ENCODE measurements at places on chromosomes 5 and 9.

DNA sequence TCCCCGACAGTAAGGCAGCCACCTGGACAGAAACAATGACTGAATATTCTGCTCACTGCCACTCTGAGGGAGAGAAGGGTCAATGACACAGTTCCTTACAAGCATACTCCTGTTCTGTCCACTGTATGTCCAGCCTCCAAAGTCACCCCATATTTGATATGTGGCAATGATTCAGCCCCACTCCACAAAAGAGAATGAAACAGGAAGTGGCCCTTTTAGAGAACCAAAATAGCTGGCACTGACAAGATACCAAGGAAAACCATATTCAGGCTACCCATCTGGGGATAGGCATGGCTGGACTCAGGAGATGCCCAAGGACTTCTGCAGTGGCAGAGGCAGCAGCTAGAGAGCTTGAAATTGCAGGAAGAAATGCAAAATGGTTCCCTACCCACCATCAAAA is 12.8 kb upstream of the GFRA3 start:
- no peak for DNase-seq

DNA sequence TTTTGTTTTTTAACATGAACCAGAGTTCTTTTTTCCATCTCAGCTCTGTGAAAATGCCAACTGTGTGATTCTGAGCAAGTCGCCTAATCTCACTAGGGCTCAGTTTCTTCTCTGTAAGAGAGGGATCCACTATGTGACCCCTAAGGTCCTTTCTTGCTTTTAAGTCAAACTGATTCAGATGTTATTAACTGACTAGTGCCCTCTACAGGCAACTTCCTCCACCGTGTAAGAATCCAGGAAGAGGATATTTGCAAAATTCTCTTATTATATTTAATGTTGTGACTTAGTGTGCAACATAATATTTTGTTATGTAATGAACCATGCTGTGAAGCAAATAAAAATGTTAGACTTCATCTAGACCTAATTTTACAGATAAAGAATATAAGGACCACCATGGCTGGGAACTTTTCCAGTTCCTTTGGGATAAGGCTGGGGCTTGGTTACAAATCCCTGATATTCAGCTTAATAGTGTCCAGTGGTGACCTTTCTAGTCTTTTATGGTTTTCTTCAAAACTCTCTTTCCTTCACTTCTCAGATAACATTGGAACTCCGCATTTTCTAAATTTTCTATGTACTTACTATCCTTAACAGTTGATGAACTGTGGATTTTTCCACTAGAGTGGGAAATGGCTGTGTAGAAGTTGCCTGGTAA is 244.7 kb downstream of the PIK3R1 start:
- peak; percentile 88 for DNase-seq

- DNase-seq, result peak; percentile 67
Measured at GRCh38 chr5:116002116-116002906, 30.0 kb upstream of the ARL14EPL start.

GRCh38 chr9:98887918-98888510 is 55.7 kb upstream of the COL15A1 start:
- DNase-seq, result no peak

DNA sequence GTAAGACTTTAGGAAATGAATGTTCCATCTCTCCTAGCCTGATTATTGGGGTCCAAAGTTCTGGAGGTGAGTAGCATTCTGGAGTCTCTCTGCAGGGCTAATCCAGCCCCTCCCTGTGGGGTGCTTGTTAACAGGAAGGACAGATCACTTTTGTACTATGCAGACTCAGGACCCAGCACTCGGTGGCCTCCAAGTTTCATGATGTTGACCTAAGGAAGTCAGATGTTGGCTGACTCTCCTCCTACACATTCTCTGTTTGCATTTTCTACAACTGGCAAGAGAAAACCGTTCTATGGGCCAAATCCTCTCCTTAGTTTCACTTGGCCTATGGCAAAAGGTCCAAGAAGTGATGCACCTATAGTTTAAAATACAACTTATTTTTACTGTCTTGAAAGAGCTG is 5.5 kb upstream of the PDE8B start:
- DNase-seq, result peak; percentile 33

GRCh38 chr5:9441610-9442009 is 104.3 kb downstream of the SEMA5A start:
- DNase-seq, result no peak

DNA sequence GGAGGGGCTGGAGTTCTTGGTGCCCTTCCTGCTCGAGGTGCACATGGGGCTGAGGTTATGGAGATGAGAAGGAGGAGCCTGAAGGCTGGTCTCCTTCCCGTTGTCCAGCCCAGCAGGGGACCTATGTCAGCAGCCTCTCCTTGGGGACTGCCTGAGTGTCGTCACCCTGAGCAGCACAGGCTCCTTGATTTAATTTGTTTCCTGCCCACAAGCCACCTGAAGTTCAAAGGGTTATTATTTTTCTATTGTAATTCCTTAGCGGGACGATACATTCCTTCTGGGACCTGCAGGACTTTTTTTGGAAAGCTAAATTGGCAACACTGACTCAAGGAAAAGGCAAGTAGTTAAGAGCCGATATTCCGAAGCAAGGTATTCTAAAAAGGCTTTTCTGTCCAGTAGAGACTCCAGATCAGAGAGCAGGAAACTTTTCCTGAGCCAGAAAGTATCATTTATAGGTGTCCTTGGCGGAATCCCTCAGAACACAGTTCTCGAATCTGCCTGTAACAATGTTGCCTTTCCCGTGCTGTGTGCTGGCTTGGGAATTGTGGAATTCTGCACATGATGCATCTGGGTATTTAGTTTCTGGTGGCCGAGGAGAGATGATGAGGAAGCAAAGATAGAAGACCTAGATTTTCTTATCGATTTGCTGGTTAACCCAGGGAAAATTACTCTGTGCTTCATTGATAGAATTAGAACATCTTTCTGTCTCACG is 55.4 kb downstream of the ARHGAP26 start:
- no peak for DNase-seq

DNA sequence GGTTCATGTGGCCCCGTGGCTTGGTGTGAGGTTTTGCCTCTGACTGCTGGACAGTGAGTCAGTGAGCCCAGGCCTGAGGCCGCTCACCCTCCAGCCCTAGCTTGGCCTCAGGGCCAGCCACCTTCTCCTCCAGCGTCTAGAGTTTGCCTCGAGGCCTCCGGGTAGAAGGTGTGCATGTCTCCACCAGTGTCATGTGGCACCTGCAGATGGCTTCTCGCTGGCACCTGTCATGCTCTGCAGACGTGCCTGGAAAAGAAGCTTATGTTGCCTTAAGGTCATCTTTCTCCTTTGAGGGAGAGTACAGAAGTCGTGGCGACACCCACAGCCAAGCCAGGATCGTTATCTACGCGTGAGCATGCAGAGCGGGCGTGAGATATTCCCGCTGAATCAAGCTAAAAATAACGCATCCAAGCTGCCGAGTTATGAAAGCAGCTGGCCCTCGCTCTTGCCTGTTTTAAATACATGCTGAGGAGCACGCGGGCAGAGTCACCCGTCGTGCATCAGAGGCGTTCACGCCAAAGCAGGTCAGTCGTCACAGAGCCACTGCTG is 79.7 kb upstream of the FCN2 start:
- DNase-seq, result no peak

GRCh38 chr9:117720555-117720954 is 16.4 kb downstream of the TLR4 start:
- DNase-seq, result peak; percentile 44

DNA sequence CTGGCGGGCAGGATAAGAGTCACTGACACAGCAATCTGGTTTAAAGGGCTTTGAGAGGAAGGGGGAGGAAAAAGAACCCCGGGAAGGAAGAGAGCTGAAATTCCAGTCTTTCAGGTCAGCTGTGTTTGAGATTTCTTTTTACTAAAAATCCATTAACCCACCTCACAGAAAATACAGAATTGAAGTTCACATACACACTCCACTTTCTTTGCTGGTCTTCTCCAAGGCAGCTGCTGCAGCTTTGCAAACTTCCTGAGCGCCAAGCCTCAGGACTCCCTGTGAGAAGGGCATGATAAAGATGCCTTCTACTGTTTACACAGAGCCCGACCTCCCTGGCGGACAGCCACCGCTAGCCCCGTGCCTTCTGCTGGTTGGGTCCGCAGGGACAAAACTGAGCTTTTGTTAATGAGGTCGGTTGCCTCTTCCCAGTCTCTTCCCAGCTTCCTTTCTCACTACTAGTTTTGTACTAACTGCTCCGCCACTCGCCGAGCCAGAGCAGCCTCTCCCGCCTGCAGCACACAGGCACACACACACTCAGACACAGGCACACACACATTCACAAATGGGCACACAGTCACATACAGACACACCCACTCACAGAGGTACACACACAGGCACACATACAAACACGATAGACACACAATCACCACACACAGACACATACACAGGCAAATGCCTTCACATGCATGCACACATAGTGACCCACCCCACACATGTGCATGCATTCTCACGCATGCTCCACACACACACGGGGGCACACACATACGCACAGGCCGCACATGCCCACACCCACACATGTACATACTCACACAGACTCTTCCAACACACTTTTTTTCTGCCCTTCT is at the start of gene FREM1:
TSS of gene FREM1 (minus strand) at position 468 of the 845 bp plus-strand sequence. CDS start 41,451 bp downstream, outside the sequence.
- peak; percentile 27 for DNase-seq

DNA sequence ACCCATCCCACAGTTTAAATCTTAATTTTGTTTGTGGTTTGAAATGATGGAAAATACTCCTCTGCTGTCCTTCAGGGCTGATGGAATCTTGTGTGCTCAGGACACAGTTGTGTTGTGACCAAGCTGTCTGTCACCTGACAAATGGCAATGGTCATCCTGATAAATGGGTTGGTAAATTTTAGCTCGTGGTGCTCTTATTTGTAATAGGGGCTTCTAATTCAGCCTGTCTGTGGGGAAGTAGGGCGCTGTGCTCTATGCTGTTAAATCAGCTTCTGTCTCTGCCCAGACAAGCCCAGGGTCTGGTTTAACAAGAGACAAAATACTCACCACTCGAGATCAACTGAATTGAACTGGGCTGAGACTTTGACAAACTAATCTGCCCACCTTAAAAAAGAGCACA is 4.5 kb downstream of the LRRTM2 start:
- no peak for DNase-seq

- peak; percentile 39 for DNase-seq
Measured at GRCh38 chr5:15737871-15738664, 238.1 kb downstream of the FBXL7 start.

DNA sequence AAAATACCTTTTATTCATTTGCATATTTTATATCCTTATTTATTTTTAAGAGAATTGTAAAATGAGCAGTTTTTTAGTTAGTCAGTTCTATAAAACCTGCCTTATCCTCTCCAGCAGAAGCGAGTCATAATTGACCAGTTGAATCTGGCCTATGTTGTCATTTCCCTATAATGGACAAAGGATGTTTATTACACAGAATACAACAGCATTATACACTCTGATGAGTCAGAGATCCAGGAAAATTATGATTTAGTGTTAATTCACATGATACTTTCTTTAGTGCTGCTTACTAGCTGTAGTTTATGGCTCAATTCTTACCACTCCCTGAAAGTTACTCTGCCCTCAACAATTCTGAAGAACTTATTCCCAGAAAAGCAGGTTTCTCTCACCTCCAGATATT is 26.8 kb upstream of the LURAP1L start:
- DNase-seq, result peak; percentile 31

- DNase-seq, result no peak
Measured at GRCh38 chr9:13436591-13436990, 157.1 kb upstream of the MPDZ start.

GRCh38 chr5:107598958-107599357 is 71.8 kb downstream of the EFNA5 start:
- no peak for DNase-seq

GRCh38 chr5:173902334-173902733 is 14.2 kb downstream of the CPEB4 start:
- no peak for DNase-seq

GRCh38 chr9:81719972-81720371 is 30.6 kb upstream of the TLE1 start:
- DNase-seq, result no peak
